Spleen (tissue), 13 donors: ENCODE measurements at places on chromosomes 7 and 10.

GRCh38 chr7:30932562-30932961, 20.9 kb downstream of the AQP1 start:
- no peak for DNase-seq

DNA sequence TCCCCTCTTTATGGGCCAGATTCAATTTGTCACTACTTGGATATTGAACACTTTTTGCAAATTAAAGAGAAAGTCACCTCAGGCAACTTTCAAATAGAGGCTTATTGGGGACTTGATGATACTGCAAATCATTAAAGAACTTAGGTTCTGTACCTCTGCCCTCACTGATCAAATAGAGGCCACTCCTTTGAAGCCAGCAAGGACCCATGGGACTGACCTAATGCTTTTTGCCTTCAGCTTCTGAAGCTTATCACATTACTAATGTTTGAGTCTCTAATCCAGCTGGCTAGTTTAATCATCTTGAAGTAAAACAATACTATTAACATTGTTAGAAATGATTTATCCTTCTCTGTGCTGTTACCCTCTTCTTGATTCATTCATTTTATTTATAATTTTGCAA, 93.0 kb upstream of the ZNF800 start:
- no peak for DNase-seq

- peak; percentile 98 for DNase-seq
Measured at GRCh38 chr7:24979863-24980533, at the start of gene OSBPL3. Gene OSBPL3, minus strand, starts transcription at chr7:24980178. Its CDS starts 87,706 bp downstream, at chr7:24892472.

GRCh38 chr7:139559364-139560105, 36.0 kb downstream of the CLEC2L start:
- DNase-seq: peak; percentile 25
